ENCODE measurements at places on chromosomes 6 and 20.
A peak's percentile ranks its signal among the peaks of the same experiment; 100 is the strongest.

GRCh38 chr6:134235937-134236751 lies 81.8 kb downstream of the SGK1 start:
- DNase-seq = no peak

- no peak for DNase-seq
Measured at GRCh38 chr6:75800133-75800532, 51.1 kb downstream of the MYO6 start.

DNA sequence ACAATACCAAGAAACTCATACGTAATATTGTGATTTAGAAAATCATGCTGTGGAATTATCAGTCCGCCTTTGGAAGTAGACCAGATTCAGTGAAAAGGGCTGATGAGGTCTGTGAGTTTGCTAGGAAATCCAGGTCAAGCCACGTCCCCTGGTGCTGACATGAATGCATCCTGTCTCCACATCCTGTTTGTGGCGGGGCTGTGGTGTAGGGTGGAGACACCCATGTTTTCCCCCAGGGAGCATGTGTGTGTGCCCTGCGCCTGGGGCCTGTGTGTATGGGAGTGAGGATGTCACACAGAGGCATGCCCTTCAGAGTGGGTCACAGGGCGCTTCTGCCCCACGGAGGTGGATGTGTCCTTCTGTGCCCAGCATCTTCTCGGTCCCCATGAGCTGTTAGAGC lies 109.1 kb downstream of the SASH1 start:
- peak; percentile 54 for DNase-seq

- DNase-seq = no peak
Measured at GRCh38 chr6:18473755-18474154, 86.6 kb downstream of the RNF144B start.

DNA sequence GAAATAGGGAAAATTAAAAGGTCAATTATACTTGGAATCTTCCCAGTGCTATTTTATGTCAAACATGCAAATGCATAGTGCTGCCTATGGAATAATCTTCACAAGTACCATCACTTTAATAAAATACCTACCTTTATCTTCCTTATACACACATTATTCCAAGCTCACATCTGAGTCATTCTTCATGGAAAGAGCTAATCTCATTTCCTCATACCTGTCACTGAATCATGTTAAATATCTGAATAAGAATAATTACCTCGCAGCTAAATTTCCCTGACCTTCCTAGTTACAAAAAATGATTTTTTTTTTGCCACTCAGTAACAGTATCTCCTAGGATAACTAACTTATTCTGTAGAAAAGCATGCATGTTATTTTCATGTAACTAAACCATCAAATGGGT lies 661.4 kb upstream of the HS3ST5 start:
- no peak for DNase-seq

DNA sequence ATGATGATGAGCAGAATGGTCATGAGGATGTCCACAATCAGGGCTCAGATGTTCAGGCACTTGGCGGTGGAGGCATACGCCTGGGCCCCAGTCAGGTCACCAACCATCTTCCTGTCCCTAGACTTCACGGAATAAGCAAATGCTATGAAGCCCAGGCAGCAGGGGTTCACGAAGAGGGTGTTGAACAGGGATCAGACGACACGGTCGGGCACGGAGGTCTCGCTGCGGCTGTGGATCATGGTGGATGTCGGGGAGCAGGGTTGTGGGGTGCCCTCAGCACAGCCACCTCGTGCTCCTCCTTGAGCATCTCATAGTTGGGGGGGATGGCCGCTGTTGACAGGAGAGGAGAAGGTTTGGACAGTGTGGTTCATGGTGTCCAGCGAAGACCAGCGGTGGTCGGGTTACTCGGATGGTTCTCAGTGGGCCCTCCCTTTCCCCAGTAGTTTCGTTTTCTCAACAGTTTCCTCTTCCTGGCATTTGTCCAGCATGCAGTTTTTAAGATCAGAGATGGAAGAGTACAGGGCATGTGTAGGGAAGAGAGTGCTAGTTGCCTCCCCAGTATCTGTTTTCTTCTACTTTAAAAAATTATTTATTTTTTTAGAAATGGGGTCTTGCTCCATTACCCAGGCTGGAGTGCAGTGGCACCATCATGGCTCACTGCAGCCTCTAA lies 20.3 kb upstream of the SPDEF start:
- DNase-seq = no peak

GRCh38 chr20:35395728-35396127 lies 16.0 kb downstream of the UQCC1 start:
- no peak for DNase-seq

DNA sequence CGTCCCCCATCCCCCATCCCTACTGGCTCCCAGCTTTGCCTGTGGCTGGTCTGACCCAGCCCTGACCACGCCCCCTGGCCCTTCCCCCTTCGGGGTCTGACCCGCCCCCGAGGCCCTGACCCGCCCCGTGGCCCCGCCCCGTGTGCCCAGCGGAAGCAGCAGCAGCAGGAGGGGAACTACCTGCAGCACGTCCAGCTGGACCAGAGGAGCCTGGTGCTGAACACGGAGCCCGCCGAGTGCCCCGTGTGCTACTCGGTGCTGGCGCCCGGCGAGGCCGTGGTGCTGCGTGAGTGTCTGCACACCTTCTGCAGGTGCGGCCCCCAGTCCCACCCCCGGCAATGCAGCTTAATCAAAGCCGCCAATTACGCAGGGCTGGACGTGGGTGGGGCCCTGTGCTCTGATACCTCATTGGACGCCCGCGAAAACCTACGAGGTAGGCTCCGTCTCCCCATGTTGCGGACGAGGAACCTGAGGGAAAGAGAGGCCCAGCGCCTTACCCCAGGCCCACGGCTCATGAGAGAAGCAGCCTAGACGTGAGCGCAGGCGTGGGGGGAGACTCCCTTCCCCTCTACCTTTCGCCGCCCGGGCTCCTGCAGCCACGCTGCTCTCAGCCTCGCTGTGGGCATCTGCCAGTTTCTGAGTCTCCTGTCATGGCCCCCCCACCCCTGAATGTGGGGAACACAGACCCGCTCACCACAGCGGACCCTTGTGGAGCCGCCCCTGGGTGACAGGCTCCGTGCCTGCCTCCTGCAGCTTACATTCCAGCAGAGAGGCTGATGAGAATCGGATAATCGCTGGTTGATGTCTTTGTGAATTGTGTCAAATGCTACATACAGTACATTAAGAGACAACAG lies 12.8 kb downstream of the RBCK1 start:
- DNase-seq = no peak

- DNase-seq = peak; percentile 83
Measured at GRCh38 chr6:85323435-85324040, 126.3 kb upstream of the NT5E start.

GRCh38 chr6:134951494-134952263 lies 1.8 kb upstream of the ALDH8A1 start:
- no peak for DNase-seq

GRCh38 chr6:110944681-110945151 lies 13.8 kb upstream of the GTF3C6 start:
- DNase-seq = no peak

DNA sequence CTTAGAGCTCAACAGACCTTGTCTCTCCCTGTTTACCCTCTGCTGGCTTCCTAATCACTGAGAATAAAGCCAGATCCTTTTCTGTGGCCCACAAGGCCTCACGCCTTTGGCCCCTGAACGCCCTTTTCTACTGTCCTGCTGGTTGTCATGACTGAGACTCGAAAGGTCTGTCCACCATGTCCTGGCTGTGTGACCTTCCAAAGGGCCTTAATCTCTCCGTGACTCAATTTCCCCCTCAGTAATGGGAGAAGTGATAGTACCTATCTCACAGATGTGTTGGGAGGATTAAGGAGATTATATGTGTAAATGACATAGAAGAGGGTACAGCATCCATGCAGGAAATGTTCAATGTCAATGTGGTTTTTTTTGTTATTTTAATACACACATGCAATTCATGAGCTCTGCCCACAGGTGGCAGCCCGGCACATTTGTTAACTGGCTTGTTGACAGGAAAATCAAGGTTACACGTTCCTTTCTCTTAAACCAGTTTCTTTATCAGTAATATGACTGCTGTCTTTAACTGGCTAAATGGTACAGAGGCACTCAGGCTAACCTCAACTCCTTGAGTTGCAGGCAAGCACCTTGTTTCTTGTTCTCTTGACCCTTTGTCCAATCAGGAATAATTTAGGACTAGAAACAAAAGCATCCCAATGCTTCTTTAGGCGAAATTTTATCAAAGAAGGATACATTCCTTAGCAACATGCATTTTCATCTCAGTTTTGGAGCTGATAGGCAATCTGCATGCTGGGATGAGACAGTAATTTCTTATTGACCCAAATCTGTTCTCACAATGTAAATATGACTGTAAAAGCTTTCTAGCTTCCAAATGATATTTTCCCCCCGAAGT lies 16.6 kb downstream of the SLC22A1 start:
- DNase-seq = peak; percentile 75

GRCh38 chr6:124002377-124003081 lies 198.9 kb downstream of the NKAIN2 start:
- DNase-seq = no peak

DNA sequence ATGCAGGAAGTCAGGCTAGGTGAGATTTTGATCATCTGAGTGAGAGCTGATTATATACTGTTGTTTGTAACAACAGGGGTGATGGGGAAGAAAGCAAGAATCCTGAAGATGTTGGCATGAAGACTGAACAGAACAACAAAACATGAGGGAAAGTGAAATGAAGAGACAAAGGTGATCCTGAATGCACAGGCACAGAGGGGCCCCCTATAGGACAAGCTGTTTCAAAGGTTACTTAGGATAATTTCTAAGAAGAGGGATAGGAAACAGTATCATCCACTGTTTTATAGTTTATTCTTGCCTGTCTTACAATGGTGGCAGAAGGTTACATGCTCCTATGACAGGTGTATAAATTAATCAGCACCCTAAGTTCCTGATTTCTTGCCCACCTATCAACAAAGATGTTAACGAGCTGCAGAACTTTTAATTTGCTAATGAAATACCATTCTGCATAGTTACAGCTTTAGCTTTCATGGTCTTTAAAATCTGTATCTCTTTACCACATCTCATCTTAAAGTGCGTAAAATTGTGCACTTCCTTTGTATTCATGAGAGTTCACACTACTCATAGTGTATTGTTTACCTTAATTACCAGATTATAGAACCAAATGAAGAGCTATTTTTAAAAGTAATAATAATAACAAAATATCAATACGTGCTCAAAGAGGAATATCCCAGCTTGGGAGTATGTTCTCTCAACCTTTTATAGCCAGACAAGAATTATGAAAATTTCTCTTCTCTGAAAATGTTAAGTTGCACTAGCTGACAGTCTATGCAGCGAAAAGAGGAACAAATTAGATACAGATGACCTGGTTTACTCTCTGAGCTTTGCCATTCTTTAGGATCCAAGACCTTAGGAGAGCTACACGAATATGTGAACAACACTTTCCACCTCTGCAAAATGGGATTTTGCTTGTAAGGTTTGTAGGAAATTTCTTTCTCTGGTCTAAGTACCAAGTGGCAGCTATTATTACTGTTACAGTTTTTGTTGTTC lies 192.5 kb downstream of the EDN1 start:
- no peak for DNase-seq

DNA sequence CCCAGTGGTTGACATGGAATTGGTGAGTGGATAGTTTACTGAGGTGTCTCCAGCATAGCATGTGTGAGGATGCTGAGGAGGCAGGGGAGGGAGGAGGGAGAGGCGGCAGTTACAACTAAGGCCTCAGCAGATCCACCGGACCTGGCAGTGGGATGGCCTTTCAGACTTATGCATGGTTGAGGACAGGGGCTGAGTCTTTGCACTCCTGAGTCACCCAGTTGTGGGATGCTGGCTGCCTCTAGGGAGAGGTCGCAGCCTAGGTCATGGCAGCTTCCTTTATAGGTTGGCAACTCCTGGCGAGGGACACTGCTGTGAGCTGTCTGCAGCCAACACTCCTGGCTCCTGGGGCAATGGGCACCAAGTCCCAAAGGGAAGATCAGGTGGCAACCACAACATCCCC lies 380.3 kb downstream of the PREX1 start:
- no peak for DNase-seq

GRCh38 chr6:37615564-37616340 lies 81.9 kb downstream of the MDGA1 start:
- no peak for DNase-seq

DNA sequence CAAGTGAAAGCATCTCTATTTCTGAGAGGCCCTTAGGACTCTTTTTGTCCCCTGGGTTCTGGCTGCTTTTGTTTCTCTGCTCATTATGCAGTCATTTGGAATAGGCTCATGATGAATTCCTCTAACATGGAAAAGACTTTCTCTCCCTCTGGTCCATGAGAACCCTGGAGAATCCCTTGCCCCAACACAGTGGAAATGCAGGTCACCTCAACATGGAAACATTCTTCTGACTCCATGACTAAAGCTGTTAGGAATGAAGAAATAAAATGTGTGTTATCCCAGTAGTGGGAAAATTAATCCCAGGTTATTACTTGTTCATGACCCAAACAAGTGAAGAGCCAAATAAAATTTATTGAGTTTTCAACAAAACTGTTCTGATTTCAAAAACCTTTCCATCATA lies 458.6 kb downstream of the EPM2A start:
- no peak for DNase-seq

DNA sequence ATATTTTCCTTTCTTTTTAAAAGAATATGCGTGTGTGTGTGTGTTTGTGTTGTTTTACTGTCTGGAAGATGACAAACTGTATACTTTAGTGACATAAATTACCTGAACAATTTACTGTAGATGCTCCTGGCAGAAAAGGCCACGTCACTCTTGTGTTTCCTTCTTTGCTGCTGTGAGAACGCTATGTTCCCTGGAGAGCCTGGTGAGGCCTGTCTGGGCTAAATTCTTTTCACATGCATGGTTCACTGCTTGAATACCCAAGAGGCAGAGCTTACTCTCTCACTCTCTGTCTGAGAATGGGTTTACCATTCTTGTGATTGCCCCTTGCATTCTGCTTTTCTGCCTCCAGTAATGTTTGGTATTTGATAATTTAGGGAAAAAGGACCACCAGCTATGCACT lies 64.3 kb downstream of the EDN1 start:
- no peak for DNase-seq

GRCh38 chr6:108744244-108744972 lies 103.8 kb upstream of the ARMC2 start:
- no peak for DNase-seq

GRCh38 chr6:46097366-46097765 lies 32.4 kb upstream of the ENPP4 start:
- DNase-seq = no peak

GRCh38 chr20:49630396-49630951 lies 62.5 kb upstream of the PTGIS start:
- DNase-seq = no peak

- no peak for DNase-seq
Measured at GRCh38 chr6:150302520-150303176, 66.2 kb upstream of the IYD start.

GRCh38 chr6:55980627-55981211 lies 105.3 kb upstream of the BMP5 start:
- DNase-seq = peak; percentile 7

GRCh38 chr6:42512579-42512978 lies 51.2 kb upstream of the UBR2 start:
- no peak for DNase-seq

Data from DND-41 (cell line).